DMS 273 treated with DMSO at 0.1 percent for 48 hours (cell line): ENCODE measurements at places on chromosomes 4 and X.

DNA sequence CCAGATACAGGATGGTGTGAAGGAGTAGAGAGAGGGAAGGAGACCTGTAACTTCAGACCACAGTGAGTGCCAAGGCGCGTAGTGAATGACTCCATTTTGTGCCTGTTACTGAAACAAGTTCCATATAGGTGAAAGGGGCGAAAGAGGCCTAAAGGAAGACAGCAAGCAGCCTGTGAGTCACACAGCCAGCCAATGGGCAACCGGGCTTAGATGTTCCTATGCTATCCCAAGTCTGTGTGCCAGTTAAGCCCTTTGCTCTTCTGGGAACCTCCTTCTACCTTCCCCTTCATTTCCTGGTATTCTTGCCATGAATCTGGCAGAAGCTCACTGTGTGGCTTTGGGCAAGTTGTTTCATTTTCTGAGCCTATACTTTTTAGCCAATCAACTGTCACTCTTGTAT, 161.8 kb upstream of the LDB2 start:
- DNase-seq: no peak

DNA sequence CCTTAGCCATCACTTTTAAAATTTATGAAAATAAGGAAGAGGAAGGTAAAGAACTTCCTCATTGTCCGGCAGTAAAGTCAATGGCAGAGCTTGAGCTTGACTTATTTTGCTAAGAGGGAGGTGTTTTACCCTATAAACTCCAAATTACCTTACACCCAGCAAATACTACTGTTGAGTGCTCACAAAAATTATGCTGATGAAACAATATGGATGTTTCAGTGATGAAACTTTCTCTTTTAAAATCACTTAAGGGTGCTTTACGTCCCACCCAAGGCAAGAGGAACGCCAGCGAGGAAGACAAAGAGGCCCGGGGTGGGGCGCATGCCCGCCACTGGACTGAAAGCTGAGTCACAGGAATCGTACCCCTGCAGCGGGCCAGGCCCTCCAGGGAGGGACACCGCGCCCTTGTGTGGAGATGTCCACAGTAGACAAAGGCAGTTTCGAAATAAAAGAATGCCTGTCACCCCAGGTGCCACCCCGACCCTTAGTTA, 560 bp upstream of the TMSB4X start:
- no peak for DNase-seq

- no peak for DNase-seq
Observed at GRCh38 chr4:25308761-25309160, 3.8 kb upstream of the ZCCHC4 start.

DNA sequence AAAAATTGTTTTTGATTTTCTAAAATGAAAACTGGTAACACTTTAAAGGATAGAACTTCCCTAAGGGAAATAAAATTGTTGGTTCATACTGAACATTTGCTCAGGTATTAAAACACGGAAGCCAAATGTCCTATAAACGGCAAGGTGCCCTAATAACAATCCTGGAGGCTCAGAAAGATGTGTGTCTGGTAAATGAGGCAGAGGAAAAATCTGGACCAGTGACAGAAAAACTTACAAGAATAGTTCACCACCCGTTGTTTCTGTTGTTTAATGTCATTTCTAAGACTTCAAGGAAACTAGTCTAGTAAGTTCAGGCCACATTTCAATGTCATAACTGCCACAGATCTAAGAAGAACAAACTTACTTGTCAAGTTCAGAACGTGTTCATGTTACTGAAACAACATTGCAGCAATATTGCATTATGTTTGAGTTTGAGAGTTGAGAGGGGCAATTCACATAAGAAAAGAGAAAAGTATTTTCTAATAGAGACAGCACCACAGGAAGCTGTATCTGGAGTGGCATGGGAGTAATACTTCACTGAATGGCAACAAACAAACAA, 476.6 kb downstream of the GRXCR1 start:
- DNase-seq: no peak

DNA sequence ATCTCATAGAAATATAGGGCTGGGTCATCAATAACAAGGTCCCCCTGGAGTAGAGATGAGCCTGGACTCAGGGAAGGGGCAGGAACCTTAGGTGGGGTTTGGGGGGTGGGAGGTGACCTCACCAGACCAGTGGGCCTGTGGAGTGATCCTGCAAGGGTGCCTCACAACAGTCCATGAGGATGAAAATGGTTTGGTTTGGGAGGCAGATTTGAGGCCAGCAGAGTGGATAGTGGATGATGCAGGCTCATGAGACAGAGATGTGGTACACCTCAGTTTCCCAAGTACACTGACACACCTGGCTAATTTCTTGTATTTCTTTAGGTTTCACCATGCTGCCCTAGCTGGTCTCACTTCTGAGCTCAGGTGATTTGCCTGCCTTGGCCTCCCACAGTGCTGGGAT, 18.1 kb upstream of the TRIM60 start:
- DNase-seq: no peak
